ENCODE measurements at places on chromosomes 6 and 20.
A peak's percentile ranks its signal among the peaks of the same experiment; 100 is the strongest.

DNA sequence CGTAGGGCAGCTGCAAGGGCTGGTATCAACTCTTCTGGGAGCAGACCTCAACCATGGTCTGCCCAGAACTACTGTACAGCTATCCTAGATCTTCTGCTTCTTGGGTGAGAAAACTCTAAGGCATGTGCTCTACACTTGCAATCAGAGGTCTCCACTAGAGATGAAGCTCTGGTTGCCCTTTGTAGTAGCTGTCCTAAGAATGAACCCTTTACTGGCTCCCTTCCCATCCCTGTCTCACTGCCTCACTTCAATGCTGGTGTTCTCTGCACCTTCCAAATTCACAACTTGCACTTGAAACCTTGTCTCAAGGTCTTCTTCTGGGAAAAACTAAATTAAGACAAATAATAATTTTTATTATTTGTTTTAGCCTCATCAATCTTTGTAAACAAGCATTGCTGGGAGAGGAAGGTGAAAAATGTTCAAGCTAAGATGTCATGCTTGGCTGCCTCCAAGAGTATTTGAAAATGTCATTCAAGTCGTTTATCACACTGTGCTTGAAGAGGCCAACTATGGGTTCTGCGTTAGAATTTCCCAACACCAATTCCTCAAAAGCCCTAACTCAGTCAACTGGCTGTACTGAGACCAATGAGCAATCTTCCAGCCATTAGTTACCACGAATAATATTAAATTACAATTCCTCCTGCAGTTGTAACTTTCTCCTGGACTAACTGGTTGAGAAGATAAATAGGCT is 255.7 kb upstream of the PRND start:
- peak; percentile 4 for DNase-seq

DNA sequence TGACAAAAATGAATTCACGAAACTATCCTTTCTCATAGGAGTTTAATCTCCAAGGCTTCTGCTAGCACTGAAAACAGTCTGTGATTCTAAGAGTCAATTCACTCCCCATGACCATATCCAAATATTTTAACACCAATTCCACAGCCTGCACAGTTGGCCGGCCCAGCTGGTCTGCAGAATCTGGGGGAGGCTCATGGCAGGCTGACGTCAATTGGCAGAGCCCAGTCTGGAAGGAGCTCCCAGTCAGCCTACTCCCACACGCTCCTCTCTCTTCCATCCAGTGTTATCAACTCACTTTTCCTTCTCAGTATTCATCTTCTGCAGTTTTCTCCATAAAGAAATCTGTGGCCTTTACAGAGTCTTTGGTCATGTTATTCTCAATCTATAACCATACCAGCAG is 111.0 kb downstream of the TBXT start:
- DNase-seq, result no peak

- DNase-seq, result no peak
These were observed 111.9 kb downstream of the CEBPB start for GRCh38 chr20:50302341-50303057.

DNA sequence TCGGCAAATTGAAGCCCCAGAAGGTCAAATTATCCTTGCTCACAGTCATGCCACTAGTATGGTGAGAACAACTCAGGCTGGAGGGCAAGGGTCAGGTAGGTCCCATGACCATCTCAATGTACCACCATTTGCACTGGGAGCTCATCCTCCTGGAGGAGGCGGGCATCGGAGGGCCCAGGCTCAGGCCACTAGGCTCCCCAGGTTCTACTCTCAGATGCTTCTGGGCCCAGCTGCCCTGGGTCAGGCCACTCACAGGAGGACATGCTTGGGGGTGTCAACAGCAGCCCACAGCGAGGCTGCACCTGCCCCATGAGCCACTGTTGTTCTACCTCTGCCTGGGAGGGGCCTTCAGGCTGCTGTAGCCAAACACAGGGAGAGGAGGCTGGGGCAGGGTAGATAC is 39.1 kb downstream of the NFATC2 start:
- DNase-seq, result no peak

DNA sequence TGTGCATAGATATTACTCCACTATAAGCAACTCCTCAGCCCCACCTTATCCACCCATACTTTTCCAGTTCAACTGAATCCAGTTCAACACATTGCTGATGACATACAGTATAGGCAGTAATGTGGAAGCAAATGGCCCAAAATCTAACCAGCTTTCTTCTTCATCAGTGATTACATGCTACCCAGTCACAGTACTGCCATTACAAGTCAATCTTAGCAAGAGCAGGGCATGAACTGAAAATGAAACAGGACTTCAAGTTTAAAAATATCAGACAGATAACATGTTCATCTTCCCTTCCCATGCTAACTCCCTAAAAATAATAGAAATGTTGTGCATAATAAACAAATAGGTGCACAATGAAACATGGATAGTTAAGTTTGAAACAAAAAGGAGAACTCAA is 19.2 kb downstream of the RRAGD start:
- no peak for DNase-seq

DNA sequence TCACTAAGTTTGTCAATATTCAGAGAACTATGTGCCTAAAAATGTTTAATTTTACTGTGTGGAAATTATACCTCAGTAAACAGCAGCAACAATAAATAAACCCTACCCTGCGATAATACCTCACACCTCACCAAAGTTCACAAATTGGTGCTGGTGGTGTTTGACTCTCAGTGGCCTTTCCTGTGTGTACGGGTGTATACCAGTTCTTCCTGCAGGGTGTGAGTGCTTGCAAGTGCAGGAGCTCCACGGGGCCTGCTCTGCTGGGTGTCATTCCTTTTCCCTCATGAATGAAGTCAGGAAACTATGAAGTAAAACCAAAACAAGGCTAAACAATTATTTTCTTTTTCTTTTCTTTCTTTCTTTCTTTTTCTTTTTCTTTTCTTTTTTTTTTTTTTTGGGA is 4.1 kb upstream of the ENPP5 start:
- peak; percentile 64 for DNase-seq

DNA sequence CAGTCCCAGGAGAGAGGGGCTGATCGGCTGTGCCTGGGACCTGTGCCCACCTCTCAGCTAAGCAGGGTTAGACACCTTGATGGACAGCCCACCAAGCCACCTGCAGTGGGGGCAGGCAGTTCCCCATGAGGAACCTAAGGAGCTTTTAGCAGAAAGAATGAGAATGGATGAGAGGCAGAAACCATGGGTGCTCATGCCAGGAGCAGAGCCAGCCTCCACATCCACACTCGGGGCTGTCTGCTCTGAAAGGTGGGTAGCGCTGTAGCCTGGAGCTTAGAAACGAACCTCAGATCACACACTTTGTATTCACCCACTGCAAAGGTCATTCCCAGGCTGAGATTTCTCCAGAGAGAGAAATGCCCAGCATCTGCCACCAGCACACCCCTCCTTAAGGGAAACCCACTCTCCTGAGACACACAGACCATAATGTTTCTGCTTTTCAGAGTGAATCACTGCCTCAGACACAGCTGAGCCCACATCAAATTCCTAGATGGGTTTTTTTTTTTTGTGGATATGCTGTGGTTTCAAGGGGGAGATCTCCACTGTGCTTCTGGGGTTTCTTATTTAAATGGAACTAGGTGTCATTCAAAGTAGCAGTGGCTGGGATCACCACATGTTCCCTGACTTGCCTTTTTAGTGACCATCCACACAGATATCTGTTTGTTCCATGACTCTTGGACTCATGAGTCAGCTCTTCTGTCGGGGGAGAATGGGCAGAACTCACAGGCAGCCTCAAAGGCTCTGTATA is 218.9 kb downstream of the EYA2 start:
- DNase-seq, result no peak

DNA sequence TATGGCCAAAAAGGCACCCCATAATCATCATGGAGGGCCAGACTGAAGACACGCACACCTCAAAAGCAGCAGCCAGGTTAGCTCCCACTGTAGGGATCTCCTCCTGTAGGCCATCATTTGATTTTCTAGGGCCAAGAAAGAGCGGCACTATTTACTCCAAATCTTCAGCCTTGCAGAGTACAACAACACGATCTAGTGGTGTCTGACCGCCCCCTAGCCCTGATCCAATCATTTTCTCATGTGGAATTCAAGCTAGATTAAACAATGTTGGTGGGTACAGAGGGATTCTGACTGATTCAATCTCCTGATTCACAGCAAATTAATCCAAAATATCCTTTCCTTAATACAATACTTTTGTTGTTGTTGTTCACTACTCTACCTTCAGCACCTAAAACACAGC is 12.5 kb downstream of the GNAS-AS1 start:
- DNase-seq, result no peak

- no peak for DNase-seq
These were observed 58.1 kb downstream of the NUS1 start for GRCh38 chr6:117733341-117733740.

DNA sequence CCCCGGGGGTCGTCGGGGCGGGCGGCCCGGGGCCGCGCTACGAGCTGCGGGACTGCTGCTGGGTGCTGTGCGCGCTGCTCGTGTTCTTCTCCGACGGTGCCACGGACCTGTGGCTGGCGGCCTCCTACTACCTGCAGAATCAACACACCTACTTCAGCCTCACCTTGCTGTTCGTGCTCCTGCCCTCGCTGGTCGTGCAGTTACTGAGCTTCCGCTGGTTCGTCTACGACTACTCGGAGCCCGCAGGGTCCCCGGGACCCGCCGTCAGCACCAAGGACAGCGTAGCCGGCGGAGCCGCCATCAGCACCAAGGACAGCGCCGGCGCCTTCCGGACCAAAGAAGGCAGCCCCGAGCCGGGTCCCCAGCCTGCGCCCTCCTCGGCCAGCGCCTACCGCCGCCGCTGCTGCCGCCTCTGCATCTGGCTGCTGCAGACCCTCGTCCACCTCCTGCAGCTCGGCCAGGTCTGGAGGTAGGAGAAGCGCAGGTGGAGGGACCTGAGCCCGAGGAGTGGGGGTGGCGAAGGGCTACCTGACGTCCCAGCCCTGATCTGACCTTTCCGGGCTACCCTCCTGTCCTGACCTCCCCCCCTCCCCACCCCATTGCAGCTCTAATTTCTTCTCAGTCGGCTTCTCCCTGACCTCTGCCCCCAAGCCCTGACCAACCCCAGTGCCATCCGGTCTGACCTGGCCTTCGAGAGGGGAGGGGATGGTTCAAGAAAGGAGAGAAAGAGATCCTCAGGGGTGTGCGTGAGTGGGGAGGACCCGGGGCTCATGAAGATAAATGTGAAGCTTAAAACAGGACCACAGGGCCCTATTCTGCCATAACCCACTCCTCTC is 558 bp downstream of the XKR7 start:
- peak; percentile 97 for DNase-seq

DNA sequence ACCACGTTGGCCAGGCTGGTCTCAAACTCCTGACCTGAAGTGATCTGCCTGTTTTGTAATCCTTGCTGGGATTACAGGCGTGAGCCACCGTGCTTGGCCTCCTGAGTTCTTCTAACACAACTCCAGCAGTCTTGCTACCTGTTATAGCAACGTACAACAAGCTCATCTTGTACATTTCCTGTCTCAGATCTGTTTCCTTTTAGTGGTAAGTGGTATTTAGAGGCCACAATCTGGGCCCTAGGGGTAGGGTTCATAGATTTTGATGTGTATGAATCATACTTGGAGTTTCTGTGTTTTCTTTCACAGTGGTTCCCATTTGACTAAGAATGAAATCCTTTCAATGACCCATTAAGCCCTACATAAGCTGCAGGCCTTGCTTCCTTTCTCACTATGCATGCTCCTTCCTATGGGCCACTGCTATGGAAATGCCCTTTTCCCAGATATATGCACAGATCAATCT is 27.1 kb upstream of the SYNCRIP start:
- DNase-seq, result peak; percentile 86

All from activated CD4-positive, alpha-beta T cell treated with anti-CD3 and anti-CD28 coated beads, Interleukin-2, amount 10 ng/mL, durations not matched to agents 24 days and 14 days (primary cell).